ENCODE measurements at places on chromosomes 3 and 15.

GRCh38 chr3:25182794-25183193, 245.3 kb upstream of the RARB start:
- no peak for DNase-seq

DNA sequence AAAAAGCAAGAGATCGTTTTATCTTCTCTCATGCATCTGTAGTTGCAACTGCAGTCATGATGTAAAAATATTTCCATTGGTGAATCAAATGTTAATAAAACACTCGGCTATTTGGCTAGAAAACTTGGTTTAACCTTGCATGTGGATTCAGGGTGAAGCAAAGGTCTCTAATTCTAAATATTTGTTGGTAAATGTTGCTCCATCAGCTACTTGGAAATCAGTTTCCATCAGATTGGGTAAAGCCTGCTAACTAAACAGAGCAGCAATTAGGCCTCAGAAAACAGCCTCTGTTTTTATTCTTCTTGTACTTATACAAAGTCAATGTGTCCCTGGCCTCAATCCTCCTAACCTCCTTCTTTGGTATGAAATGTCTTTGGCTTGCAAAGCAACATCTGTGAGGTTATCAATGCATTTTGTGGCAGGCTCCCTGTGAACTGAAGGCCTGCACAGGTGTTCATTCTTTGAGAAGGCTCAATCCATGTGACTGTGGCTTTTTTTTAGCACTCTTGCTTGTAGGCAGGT, 312.3 kb downstream of the WDR72 start:
- DNase-seq: no peak

DNA sequence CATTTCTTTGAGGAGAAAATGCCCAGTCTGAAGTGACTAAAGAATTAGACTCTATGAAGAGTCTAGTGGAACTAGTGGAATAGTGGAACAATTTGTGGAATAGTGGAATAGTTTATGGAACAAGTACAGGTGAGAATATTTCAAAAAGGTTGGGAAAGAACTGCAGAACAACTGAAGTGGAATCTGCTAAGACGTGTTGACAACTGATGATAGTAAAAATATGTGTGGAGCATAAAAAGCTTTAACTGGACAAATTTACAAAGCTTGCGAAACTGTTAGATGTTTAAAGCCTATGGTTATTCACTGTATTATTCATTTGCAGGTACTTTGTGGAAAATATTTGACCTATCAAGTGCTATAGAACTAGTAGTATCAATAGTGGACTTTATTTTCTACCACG, 164.5 kb downstream of the ADAMTS9 start:
- no peak for DNase-seq

- no peak for DNase-seq
Measured at GRCh38 chr3:165169368-165169767, 26.8 kb downstream of the SLITRK3 start.

GRCh38 chr15:55652909-55653495, 64.9 kb upstream of the PYGO1 start:
- no peak for DNase-seq

GRCh38 chr3:99330924-99331532, 307.4 kb upstream of the COL8A1 start:
- no peak for DNase-seq

DNA sequence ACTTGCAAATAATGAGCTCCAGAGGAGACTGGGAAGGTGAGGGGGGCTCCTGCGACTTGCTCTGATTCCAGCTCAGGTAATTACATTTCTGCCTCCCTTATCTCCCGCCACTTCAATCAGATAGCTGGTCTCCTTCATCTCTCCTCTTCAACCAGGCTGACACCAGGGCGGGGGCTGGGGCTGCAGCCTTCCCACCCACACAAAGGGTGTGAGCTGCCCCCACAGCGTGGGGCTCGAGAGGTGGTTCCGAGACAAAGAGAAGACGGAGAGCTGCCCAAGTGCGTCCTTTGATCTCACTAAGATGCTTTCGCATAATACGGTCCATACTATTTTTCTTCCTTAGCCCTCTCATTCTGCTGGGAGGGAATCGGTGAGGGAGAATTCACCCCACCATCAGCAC, 139.7 kb downstream of the NSMCE3 start:
- DNase-seq: no peak

GRCh38 chr3:63726656-63727055, 74.2 kb downstream of the SNTN start:
- DNase-seq: no peak

GRCh38 chr3:167813169-167814123, 77.9 kb downstream of the SERPINI1 start:
- DNase-seq: peak; percentile 62

GRCh38 chr3:87250009-87250408, 22.9 kb downstream of the CHMP2B start:
- DNase-seq: no peak

GRCh38 chr3:184581331-184581855, 19.8 kb downstream of the EPHB3 start:
- no peak for DNase-seq

DNA sequence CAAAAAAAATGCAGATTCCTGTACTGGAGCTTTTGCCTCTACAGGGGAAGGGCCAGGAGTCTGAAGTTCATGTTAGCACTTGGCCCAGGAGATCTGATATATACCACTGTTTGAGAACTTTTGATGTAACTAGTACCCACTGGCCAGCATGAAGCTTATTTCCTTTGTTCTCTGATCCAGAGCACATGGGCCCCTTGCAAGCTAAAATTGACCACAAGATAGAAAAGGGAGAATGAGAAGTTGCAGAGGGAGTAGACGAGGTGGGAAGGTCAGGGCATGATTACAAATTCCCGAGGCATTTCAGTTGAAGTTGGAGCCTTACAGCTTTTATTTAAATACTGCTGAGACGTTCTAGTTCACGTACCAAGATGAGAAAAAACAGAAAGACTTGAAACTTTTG, 28.2 kb downstream of the TGM4 start:
- DNase-seq: no peak

- no peak for DNase-seq
Measured at GRCh38 chr3:120824613-120825012, 82.1 kb downstream of the GTF2E1 start.

- peak; percentile 17 for DNase-seq
Measured at GRCh38 chr3:105970283-105970682, 101.5 kb upstream of the CBLB start.

DNA sequence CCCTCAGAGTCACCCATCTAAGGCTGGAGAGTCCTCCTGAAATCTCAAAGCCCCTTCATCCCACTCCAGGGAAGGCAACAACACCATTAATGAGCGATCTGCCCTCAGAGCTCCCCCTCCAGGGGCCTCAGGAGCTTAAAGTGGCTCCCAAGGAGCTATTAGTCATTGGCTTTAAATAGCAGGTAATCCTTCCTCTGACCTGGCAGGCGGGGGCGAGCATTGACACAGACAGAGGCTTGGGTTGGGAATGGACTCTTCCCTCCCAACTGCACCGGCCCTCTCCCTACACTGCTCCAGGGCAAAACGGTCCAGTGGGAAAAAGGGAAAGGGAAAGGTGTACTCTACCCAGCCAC, 1.4 kb downstream of the MFGE8 start:
- DNase-seq: peak; percentile 53

DNA sequence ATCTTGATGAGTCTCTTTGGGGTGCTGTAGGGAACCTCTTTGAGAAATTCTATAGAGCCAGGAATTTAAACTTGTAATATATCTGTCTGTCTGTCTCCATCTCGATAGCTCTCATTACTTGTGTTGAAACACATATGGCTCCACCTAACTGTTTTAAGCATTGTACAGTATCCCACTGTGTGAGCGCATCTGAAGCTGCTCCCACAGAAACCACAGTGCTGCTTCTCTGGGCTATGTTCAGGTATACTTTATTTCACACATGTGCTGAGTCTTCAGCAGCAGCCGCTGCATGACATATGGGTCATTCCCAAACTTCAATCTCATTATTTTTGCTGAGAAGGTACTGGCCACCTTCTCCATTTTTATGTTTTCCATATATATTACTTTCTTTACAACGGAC, 63.9 kb downstream of the MCTP2 start:
- DNase-seq: no peak

- no peak for DNase-seq
Measured at GRCh38 chr15:59550530-59550929, 61.1 kb upstream of the GCNT3 start.

- DNase-seq: no peak
Measured at GRCh38 chr3:125480656-125481374, 39.2 kb downstream of the SNX4 start.

DNA sequence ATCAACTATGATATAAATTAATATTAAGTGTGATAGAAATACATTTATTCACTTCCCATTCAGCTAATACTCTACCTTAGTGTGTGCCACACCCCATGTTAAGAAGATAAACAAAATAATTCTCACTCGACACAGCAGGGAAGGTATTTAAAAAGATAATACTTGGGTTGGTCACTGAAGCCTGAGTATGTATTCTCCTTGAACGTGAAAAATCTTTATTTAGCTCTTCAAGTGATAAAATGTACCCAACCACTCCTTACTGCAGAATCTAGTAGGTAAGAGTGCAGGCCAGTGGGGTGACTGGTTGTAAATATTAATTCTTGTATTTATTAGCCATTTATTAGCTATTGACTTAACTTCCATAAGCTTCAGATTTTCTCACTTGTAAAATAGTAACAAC, 372.7 kb upstream of the THBS1 start:
- DNase-seq: no peak

- no peak for DNase-seq
Measured at GRCh38 chr3:7506606-7507180, 645.8 kb downstream of the GRM7 start.

DNA sequence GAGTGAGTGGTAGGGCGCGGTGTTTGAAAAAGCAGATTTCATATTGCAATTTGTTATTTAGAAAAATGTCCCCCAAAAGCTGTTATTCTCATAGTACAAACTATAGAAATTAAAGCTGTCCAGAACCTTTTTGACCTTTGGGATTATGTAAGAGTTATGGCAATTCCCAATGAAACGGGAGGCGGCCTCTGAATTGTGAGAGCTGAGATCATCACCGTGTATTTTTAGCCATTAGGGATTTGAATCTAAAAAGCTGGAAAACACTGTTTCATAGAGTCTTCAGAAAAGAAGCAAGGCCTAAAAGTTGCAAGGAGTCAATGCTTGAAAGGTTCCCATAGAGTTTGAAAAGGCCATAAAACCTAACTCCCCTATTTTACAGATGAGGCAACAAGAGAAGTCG, 38.6 kb upstream of the SLC25A26 start:
- DNase-seq: no peak

GRCh38 chr3:128074851-128075521, 22.7 kb downstream of the SEC61A1 start:
- DNase-seq: no peak

- no peak for DNase-seq
Measured at GRCh38 chr3:38139191-38139590, 730 bp downstream of the MYD88 start.

DNA sequence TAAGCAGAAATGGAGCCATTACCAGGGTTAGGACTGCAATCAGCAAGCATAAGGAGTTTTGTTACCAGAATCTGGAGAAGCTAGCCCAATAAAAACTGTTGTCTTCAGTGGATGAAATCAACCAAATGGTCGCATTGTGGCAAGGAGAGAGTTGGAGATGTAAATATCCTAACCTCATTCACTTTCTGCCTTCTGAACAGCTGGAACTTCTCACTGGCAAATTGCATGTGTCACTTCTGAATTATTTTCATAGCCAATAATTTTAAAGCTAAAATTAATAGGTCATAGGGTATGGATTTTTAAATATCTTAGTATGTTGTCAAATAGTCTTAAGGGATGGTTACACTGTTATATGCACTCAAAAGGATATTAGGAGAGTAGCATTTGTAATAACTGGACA, 121.6 kb downstream of the SUCNR1 start:
- DNase-seq: no peak

DNA sequence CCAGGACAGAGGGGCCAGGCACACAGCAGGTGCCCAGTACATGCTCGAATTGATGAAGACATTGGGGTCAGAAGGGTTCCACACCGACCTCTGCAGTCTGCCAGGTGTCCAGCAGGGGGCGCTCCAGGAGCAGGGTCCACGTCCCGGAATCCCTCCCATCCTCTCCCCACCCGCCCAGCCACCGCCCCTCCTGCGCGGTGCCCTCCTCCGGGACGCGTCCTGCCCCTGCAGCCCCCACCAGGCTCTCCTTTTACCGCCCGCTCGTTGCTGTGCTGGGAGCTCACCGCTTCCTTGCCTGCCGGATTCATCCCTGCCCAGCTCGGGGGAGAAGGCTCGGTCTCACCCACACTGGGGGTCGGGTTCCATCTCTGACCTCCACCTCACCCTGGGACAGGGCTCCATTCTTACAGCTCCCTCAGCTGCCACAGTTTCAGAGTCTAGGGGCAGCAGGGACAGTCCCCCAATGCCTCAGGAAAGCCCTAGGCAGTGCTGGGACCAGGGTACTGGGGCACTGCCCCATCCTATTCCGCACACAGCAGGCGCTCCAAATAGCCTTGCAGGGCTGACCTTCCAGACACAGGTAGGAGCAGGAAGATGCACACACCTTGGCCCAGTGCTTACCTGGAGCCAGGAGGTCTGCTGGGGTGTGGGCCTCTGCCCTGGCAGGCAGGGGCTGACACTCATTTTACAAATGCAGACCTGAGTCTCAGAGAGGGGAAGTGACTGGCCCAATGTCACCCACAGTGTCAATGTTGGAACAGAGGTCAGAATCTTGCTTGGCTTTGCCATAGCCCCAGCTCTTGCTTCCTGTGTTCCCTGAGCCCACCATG, 31.0 kb downstream of the GRIP2 start:
- DNase-seq: peak; percentile 48

DNA sequence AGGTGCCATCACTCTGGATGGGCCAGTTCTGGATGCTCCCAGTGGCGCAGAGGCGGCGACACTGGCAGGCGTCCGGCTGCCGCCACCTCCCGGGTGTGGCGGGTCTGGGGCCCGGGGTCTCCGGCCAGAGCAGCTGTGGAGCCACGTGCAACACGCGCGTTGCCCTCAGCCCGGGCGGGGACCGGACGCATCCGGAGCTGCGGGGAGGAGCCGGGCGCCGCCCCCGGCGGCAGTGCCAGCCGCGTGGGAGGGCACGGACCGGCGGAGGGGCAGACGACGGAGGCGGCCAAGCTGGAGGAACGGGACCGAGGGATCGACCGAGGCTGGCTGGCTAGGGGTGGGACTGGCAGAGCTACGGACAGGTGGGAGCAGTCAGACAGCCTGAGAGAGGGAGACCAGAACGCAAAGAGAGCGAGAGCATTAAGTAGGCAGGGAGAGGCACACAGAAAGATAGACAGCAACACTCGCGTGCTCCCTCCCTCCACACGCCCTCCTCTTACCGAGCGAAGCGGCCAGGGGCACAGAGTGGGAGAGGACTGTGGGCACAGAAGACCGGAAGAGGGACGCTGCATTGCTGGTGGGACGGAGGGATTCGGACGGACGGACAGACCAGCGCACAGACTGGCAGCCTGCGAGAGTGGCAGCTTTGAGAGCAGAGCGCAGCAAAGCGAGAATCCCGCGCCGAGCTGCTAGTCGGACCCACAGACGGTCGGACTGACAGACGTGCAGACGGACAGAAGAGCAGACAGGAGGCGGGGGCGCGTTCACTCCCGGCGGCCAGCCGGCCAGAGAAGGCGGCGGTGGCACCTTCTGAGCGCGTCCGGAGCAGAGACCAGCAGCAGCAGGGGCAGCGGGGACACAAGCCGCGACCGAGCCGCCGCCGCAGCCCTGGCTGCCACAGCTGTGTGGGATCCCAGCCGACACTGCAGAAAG, at the start of gene ARPP21:
Gene ARPP21 (plus strand): TSS at position 272 of the 933 bp plus-strand sequence. CDS start 42,227 bp downstream, outside the sequence.
- DNase-seq: peak; percentile 40
